RWPE1 (cell line): ENCODE measurements at places on chromosomes 3 and 15.

DNA sequence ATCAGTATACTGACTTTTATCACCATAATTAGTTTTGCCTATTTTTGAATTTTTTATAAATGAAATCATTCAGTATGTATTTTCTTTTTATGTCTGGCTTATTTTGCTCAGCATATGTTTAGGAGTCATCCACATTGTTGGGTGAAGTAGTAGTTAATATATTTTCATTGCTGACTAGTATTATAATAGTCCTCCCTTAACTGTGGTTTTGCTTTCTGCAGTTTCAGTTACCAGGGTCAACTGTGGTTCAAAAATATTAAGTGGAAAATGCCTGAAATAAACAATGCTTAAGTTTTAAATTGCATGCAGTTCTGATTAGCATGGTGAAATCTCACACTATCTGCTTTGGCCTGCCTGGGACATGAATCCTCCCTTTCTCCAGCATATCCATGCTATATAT, 39.5 kb upstream of the PRR23C start:
- DNase-seq = no peak

DNA sequence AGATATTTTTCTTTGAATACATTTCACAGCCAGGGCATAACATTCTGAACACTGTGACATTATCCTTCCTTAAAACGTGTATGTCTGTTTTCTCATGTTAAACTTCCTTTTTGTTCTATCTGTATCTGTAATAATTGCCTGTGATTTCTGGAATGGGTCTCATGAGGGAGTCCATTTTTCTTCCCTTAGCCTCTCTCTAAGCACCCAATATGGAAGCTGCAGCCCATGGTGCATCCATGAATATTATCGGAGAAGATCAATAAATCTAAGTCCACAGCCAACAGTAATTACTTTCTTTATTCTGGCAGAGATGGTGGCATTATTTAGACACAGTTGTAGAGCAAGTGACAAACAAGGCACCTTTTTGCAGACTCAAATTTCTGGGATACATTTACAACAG, 671.1 kb downstream of the TUSC7 start:
- no peak for DNase-seq

GRCh38 chr3:13419505-13420044, 547 bp downstream of the NUP210 start:
- no peak for DNase-seq

DNA sequence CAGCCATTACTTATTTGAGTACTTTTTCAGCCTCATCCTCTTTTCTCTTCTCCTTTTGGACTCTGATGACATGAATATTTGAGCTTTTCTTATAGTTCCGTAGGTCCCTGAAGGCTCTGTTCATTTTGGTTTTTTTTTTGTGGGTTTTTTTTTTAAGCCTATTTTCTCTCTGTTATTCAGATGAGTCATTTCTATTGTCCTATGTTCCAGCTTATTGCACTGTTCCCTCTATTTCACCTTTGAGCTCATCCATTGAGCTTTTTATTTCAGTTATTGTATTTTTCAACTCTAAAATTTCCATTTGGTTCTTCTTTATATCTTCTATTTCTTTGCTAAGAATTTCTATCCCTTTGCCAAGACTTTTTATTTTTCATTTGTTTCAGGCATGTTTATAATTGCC, 7.2 kb upstream of the MGLL start:
- no peak for DNase-seq

DNA sequence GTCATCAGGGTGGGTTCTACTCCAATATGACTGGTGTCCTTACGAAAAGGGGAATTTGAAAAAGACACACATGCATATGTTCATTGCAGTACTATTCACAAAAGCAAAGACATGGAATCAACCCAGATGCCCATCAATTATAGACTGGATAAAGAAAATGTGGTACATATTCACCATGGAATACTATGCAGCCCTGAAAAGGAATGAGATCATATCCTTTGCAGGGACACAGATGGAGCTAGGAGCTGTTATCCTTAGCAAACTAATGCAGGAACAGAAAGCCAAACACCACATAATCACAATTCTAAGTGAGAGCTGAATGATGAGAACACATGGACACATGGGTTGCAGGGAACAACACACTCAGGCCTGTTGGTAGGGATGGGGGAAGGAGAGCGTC, 24.8 kb upstream of the TICRR start:
- DNase-seq = no peak

GRCh38 chr3:72489901-72490300, 358.3 kb downstream of the SHQ1 start:
- no peak for DNase-seq

- DNase-seq = no peak
Measured at GRCh38 chr15:85837881-85838280, 43.2 kb upstream of the KLHL25 start.

GRCh38 chr15:77195586-77195985, 124.7 kb upstream of the TSPAN3 start:
- DNase-seq = no peak

- DNase-seq = no peak
Measured at GRCh38 chr3:132555306-132556035, 41.6 kb upstream of the ACKR4 start.

DNA sequence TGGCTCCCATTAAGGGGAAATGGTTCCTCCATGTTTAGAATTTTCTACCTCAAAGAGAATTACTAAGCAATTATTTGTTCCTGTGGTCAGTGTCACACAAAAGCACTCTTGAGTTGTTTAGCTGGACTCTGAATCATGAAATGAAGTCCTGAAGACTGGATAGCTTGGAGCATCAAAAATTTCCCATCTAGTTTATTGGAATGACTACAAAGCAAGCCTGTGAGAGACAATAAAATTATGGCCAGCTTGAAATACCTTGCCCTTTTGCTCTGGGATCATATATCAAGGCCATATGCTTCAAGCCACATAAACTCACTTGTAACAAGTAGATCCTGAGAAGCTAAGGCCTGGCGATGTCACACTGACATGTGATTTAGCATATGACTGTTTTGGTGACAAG, 292.3 kb downstream of the TIGIT start:
- DNase-seq = no peak

- DNase-seq = no peak
Measured at GRCh38 chr3:43490640-43491185, 131.1 kb downstream of the ANO10 start.

DNA sequence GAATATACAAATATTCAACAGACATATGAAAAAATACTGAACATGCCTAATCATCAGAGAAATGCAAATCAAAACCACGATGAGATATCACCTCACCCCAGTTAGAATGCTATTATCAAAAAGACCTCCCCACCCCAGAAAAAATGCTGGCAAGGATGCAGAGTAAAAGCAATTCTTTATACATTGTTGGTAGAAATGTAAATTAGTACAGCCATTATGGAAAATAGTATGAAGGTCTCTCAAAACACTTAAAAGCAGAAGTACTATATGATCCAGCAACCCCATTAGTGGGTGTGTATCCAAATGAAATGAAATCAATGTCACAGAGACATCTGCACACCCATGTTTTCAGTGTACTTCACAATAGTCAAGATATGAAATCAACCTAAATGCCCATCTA, 308.7 kb downstream of the CHST2 start:
- DNase-seq = no peak

GRCh38 chr3:173747427-173747826, 349.9 kb downstream of the NLGN1 start:
- DNase-seq = peak; percentile 41

DNA sequence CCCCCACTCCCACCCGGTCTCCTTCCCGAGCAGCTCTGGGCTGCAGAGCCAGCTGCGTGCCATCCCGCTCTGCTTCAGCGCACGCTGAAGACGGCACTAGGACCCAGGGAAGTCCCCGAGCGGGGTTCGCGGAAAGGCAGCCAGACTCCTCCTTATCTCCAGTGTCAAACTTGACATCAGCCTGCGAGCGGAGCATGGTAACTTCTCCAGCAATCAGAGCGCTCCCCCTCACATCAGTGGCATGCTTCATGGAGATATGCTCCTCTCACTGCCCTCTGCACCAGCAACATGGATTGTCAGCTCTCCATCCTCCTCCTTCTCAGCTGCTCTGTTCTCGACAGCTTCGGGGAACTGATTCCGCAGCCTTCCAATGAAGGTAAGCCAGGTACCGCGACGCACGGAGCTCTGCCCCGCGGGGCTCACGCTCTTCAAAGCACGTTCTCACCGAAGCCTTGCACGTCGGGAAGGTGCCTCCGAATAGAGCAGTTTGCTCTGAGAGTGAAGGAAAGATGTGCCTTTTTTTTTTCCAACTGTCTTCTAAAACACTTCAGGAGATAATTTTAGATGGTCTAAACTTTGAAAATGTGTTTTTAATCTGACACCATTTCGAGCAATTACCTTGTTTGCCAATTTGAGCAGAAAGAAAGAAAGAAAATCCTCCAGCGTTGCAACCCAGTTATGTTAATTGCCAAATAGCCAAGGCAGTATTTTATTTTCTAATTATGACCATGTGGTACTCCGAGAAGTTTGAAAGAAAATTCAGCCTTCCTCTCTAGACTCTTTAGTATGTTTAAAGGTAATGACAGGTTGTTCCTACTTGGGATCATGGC, at the start of gene EPHA3:
EPHA3 (plus strand) TSS at position 161 of the 830 bp plus-strand sequence; CDS start at position 289, 128 bp downstream.
- peak; percentile 54 for DNase-seq

- DNase-seq = no peak
Measured at GRCh38 chr15:49296258-49296657, 126.2 kb downstream of the GALK2 start.

DNA sequence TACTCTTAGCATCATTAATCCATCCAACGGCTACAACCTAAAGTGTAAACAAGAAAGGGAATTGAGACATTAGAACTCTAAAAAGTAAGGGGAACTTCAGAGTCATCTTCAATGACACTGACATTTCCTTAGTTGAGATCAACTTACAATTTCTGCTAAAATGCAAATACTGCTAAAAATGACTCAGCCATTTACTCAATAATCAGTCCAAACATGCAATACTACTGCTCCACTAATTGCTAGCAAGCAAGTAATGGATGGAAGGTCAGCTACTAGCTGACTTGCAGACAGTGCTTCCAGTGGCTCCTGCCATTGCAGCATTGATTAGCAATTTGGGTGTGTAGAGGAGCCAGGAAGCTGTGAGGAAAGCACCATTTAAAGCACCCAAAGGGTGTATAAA, 28.4 kb downstream of the CD200R1L start:
- peak; percentile 5 for DNase-seq

DNA sequence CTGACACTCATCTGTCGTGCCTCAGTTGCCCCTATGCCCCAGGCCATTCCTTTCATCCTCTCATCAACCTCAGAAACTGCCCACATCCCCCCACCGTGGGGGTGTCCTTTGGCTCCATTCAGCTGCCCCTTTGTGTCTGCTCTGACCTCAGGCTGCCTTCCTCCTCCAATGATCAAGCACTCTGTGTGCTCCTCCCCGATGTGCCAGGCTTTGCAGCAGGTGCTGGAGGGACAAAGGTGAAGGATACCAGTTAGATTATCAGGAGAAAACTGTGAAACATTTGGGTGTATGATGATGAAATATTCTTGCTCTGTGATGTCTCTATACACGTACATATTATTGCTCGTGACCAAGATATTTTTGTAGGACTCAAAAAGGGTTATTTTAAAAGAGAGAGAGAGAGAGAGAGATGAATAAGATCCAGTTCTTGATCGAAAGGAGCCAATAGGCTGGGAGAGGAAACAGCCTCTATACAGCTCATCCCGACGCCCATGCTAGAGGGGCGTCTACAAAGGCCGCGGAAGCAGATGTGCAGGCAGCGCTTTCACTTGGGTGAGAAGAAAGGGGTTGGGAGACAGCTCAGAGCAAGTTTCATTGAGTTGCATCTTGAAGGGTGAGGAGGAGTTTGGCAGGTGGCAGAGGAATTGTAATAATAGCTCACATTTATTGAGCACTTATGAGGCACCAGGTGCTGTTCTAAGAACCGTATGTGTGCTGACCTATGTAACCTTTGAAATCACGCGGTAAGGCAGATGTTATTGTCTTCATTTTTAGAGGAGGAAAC, 28.3 kb upstream of the ADCY5 start:
- DNase-seq = no peak

DNA sequence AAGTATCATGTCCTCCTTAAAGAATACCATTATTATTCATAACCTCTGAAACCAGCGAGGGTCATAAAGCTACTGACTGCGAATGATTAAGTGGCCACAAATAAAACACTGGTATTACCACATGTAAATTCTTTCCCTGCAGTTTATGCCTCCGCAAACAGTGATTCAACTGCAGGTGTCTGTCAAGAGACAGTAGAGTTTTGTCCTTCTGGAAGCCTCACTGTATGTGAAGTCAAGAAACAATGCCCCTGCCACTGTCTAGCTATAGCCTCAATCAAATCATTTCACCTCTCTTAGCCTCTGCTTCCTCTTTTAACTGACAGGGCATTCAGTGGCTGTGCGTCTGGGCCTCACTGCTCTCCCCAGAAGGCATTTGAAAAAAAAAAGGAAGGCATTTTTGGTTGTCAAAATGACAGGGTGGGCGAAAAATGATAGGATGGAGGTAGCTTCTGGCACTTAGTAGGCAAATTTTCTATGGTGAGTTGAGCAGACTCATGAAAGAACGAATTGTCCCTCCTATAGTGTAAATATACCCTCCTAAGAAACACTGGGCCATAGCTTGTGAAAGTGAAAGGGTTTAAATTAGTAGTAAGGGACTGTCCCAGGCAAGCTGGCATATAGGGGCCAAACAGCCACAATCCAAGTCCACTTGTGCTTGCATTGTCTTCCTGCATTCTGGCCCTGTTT, 66.7 kb downstream of the FILIP1L start:
- peak; percentile 73 for DNase-seq

DNA sequence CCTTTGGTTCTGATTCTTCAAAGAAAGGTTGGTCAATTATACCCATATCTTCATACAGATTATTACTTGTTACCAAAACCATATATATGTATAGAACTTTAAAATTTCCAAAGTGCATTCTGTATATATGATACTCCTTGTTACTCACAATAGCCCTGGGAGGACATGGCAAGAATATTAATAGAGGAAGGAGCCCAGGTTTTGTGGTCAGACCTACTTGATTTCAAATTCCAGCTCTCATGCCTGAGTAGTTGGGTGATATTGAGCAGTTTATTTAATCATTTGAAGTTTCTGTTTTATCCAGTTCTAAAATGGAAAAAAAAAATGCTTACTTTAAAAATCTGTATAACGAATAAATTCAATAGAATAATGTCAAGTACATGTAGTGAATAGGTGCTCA, 2.5 kb downstream of the IL1RAP start:
- DNase-seq = no peak

- DNase-seq = no peak
Measured at GRCh38 chr3:25096536-25096935, 331.5 kb upstream of the RARB start.

DNA sequence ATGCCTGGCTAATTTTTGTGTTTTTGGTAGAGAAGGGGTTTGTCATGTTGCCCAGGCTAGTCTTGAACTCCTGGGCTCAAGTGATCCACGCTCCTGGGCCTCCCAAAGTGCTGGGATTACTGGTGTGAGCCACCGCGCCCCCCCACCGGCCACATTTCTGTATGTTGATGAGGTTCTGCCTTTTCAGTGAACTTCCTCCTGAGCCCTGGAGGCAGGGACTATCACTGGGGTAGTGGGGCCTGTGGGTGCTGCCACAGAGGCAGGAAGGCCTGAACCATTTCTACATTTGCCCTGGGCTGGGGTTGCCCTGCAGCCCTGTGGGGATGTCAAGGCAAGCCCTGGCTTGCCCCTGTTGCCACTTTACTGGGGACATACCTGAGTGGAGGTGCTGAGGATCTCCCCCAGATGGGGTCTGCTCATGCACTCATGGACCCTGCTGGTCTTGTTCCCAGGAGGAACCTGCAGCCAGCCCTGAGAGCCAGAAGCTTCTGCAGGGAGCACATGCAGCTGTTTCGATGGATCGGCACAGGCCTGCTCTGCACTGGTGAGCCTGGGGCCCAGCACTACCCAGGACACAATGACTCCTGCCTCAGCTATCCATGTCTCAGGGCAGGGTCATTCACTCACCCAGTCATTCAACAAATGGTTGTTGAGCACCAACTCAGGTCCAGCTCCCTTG, 5.7 kb downstream of the SLC28A1 start:
- DNase-seq = no peak
